HCT116 (cell line): ENCODE measurements at places on chromosomes 7 and 10.

GRCh38 chr7:26691406-26691805, 173.0 kb downstream of the SKAP2 start:
- DNase-seq, result no peak

DNA sequence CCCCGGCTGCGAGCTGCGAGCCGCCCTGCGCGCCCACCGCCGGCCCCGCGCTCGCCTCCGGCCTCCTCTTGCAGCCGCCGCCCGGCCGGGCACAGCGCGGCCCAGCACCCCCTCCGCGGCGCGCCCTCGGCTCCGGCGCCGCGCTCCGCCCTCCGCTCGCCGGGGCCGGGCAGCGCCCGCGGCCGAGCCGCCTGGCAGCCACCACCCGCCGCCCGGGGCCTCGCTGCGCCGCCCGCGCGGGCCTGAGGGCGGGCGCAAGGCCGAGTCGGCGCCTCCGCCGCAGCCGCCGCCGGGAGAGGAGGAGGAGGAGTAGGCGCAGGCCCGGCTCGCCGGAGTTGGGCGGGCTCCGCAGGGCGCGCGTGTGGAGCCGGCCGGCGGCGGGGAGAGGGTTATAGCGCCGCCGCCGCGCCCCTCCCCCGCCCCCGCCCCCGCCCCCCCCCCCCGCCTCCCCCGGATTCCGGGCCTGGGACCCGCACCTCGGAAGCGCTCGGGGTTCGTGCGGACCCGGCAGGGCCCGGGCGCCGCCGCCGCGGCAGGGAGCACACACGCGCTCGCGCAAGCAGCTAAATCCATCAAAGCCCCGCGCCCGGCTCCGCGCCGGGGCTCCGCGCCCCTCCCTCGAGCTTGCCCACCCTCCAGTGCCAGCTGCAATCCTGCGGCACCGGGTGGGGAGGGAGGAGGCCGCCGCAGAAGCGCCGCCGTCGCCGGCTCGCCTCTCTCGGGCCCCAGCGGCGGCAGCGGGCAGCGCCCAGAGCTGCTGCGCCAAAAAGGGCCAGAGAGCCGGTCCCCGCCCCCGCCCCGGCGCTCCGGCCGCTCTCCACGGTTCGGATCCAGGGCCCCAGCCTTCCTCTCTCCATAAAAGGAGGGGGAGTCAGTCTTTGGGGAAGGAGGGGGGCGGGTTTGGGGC, at the start of gene PDGFA:
Gene PDGFA (minus strand): TSS at position 363 of the 907 bp plus-strand sequence. CDS start 845 bp downstream, outside the sequence.
- no peak for DNase-seq

- DNase-seq, result no peak
Observed at GRCh38 chr10:33460505-33461294, 126.2 kb upstream of the NRP1 start.

DNA sequence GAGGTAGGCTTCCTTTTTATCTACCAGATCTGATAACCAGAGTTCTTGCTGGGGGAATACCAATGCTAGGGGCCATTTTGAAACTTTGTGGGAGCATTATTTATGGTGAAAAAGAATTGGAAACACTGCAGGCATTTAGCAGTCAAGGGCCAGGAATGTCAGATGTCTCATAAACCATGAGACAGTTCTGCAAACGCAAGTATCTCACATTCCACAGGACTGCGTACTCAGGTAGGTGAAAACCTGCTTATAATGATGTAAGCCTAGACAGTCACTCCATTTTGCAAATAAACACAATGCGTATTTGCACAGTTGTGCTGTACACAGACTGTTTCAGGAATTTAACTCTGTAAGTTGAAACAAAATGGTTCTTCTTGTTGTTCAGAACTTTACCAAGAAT, 33.9 kb downstream of the ECHDC3 start:
- no peak for DNase-seq

DNA sequence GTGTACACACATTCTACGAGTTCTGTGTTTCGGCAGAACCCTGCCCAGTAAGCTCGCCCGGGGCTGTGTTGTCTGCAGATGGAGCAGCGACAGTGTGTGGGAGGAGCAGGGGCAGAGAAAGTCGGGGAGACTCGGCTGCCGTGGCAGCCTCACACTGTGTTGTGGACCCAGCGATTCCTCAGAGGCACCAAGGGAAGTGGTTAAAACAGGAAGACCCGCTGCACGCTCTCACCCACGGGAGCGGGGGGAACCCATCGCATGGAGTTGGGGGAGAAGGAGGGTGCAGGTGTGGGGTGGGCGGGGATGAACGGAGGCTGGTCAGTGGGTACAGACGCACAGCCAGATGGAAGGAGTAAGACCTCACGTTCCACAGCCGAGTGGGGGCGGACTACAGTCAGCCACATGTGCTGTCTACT, 250.2 kb downstream of the ELFN1 start:
- DNase-seq, result no peak

- DNase-seq, result no peak
Observed at GRCh38 chr7:44470135-44470479, 20.4 kb downstream of the NUDCD3 start.

DNA sequence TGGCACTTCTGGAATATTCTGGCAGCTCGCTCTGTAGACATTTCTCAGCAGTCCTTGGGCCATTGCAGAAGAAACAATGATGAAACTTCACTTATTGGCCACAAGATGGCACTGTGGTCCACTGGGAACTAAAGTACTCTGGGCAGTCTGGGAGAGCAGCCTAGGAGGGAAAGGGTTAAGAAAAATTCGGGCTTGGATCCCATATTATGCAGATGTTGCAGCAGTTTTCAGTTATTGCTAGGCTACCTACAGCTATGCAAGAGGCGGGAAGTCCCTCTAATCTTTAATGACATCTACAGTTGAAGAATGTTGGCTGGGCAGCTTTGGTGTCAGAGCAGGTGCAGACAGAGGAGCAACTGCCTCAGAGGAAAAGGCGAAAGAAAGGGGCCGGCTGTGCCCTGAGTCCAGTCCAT, 201.7 kb upstream of the PRSS58 start:
- peak; percentile 41 for DNase-seq

DNA sequence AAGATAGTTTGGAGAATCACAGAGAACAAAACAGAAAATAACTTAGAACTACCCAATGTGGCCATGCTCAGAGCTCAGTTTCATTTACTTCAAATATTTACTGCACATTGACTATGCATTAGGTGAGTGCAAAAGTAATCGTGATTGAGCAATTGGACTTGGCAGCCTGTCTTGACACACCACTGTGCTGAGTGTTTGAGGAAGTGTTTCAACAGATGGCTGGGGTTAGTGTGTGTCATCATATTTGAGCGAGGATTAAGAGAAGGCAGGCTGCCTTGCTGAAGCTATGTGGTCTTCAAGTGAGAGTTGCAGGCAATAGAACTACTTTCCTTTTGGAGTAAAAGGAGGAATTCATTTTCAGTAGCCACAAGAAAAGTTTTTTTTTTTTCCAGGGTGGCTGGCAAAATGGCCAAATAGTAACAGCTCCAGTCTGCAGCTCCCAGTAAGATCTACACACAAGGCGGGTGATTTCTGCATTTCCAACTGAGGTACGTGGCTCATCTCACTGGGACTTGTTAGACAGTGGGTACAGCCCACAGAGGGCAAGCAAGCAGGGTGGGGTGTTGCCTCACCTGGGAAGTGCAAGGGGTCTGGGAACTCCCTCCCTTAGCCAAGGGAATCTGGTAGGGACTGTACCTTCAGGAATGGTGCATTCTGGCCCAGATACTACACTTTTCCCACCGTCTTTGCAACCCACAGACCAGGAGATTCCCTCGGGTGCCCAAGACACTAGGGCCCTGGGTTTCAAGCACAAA, 37.6 kb downstream of the AKR1C4 start:
- no peak for DNase-seq

DNA sequence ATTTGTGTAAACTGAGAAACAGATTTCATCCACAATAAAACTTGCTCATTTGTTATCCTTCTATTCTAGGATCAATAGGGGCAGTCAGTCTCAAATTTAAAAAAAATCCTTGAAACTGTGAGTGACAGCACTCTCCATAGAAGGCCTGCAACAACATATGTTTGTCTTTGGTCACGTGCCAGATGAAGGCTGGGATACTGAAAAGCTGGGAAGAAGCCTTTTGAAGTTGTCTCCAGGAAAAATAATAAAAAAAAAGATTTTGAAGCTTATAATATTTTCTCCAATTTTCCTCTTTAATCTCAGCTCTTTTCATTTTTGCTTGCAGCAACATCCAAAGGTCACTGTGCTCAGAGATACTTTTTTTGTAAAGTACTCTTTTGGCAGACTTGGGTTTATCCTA, 128.6 kb upstream of the SLC26A5 start:
- no peak for DNase-seq

- no peak for DNase-seq
Observed at GRCh38 chr7:140674356-140674800, 1.6 kb downstream of the ADCK2 start.

GRCh38 chr7:37205451-37205850, 243.2 kb downstream of the ELMO1 start:
- no peak for DNase-seq

- peak; percentile 26 for DNase-seq
Observed at GRCh38 chr7:94655848-94656657, at the start of gene SGCE. SGCE (minus strand) TSS chr7:94656133; CDS start chr7:94656098, 35 bp downstream.

- DNase-seq, result no peak
Observed at GRCh38 chr10:42635098-42635497, 3.3 kb downstream of the ZNF33B start.

GRCh38 chr10:33055625-33056024, 97.6 kb upstream of the ITGB1 start:
- DNase-seq, result no peak

- DNase-seq, result no peak
Observed at GRCh38 chr10:30873411-30873810, 158.3 kb downstream of the ZNF438 start.

- no peak for DNase-seq
Observed at GRCh38 chr7:96344236-96344635, 22.3 kb upstream of the SLC25A13 start.

DNA sequence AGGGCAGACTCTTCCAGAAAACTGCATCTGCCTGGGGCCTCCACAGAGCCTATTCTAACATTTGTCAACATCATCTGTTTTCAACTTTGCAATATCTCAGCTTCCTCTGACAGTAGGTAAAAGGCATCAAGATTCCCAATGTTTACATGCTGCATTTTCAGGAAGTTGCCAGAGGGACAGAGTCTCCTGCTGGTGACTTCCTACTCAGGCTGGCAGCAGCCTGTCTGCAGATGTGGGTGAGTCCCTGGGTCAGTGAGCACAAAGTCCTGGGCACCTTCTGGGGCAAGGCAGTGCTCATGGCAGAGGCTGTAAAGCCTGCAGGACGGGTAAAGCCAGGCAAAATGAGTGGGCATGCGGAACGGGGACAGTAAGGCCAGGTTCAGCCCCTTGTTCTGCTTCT, 69.4 kb downstream of the EBF3 start:
- DNase-seq, result no peak

GRCh38 chr7:41994036-41994745, 242.8 kb downstream of the GLI3 start:
- no peak for DNase-seq

DNA sequence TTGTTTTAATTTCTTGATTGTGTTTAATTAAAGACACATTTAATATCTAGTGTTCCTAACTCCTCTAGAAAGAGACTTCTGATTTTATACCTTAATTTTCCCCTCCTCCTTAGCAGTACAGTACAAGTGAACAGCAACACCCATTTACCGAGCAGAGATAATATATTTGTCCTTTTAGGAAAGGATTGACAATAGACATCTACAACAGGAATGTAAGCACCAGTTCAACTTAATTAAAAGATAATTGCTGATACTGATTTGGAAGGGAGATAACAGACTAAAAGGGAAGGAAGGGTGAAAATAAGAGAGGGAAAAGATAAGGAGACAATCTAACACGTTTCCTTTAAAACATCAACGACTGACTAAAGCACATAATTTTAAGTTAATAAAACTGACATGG, 119.3 kb downstream of the SRPK2 start:
- DNase-seq, result no peak

DNA sequence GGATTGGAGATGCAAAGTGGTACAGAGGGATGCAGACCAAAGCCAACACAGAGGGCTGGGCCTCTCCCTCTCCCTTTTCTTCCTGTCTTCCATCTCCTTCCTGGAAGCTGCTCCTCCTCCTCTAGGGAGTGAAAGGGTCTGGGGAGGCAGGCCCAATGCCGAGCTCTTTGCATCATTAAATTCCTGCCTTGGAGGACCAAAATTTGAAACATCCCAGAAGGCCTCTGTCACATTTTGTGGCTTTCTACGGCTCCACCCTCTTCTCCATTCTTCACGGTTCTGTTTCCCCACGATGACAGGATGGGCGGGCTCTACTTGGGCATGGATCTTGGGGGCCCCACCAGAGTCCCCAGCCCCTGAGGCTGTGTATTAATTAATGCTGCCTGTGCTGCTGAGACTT, 76.4 kb downstream of the NEURL1 start:
- DNase-seq, result no peak
